Esophagus squamous epithelium (tissue), 5 donors: ENCODE measurements at places on chromosomes 7 and 10. TPM values are rescaled to one million over a fixed set of nuclear protein-coding genes. Genes with fewer than 3 reads are reported as not detected.

INMT gene
- total RNA-seq, result 0.76 TPM

SUN3 gene
- not detected for total RNA-seq

CALD1 gene
- total RNA-seq, result 113 TPM

ACSM6 gene
- not detected for total RNA-seq

HMX3 gene
- not detected for total RNA-seq

DNA sequence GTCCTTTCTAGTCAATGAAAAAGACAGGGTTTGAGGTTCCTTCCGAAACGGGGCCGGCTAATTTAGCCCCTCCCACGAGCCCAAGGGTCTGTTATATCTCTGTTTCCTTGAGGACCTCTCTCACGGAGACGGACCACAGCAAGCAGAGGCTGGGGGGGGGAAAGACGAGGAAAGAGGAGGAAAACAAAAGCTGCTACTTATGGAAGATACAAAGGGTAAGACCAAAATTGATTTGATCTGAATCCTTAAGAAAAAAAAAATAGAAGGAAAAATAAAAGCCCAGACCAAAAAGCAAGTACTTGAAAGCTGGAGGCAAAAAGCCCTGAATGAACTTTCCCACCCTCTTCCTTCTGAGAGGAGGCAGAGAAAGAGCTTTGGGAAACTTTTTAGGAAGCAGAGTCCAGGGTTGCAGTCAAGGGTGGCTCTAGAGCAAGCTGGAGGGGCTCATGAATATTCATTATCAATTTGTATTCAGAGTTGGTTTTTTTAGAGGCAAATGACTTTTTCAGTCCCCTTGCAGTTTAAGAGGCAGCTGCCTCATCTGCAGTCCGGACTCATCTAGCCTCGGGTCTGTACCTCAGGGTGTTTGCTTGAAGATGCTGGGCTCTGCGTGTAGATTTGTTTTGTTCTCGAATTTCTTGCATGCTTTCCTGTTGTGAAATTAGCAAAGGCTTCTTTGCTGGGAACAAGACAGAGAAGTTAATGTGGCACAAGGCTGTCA is at the start of gene ENTPD1:
Gene ENTPD1 (plus strand): TSS at position 123 of the 721 bp plus-strand sequence. CDS start 77 bp downstream, at position 200.
- peak within 1 kb of the TSS; percentile 89 for H3K27ac ChIP-seq
- peak within 1 kb of the TSS; percentile 64 for H3K4me3 ChIP-seq
- no peaks in the 10 kb centered on the region for H3K4me1 ChIP-seq
- DNase-seq, result no peak
- H3K36me3 ChIP-seq, result no peaks in the 10 kb centered on the region
- H3K27me3 ChIP-seq, result no peaks in the 10 kb centered on the region

DNA sequence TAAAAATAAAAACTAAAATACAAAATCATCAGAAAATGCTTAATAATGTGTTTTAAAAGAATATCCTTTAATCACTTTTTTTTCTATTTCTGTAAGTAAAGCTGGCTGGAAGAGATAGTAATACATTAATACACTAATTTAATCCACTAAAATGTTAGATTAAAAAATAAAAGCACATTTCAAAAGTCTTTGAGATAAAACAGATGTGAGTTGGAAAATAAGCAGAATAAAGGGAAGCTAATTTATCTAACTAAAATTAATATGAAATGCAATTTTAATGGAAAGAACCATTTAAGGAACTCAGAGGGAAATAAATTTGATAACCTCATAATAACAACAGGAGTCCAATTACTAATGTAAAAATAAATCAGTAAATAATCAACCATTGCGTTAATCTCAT is 774.8 kb upstream of the MBL2 start:
- H3K27me3 ChIP-seq, result no peaks in the 10 kb centered on the region
- H3K4me1 ChIP-seq, result no peaks in the 10 kb centered on the region
- no peak overlapping the region for H3K4me3 ChIP-seq
- H3K27ac ChIP-seq, result no peak overlapping the region
- H3K36me3 ChIP-seq, result no peaks in the 10 kb centered on the region

- H3K4me3 ChIP-seq, result no peak overlapping the region
These were observed 36.9 kb downstream of the PIK3CG start for GRCh38 chr7:106901828-106902441.

GRCh38 chr7:139125657-139126056 is 16.1 kb upstream of the ZC3HAV1 start:
- H3K27ac ChIP-seq, result no peak overlapping the region
- no peaks in the 10 kb centered on the region for H3K4me1 ChIP-seq
- no peak overlapping the region for H3K4me3 ChIP-seq
- DNase-seq, result no peak
- H3K27me3 ChIP-seq, result peaks cover 13% of the 10 kb centered on the region
- H3K36me3 ChIP-seq, result no peaks in the 10 kb centered on the region

DNA sequence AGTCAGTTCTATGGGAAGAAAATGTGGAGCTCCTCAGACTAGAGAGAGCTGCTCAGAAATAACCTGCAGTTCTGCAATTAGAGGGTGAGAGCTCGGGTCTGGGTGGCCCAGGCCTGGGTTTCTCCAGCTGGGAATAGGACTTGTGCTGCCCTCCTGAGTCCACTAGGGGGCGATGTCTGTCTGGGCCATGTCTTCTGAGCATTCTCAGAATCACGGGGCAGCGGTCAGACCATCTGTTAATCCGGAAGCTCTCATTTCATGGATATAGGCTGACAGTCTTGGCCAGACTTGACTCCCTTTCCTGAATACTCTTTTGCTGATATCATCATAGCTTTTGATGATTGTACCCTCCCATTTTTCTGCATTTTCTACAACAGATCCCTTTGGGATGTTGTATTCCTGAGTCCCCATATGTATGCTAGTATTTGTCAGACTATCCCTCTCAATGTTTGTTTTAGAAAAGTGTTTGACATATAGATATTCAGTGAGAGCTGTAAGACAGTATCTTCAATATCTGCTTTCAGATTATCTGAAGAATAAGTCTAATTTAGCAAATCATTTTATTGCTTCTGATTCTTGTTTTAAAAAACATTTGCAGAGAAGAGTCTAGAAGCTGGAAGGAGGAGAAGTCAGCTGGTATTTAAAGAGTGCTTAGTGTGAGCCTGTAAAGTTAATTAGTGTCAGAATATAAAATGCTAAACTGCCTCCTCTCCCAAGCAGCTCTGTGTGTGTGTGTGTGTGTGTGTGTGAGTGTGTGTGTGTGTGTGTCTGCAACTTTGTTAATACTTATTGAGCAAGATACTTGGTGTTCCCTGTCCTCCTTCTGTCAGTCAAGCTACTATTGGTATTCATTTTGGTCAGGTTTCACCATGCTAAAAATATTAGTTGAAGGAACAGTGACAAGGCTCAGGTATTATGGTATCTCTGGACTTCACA is 38.0 kb downstream of the STARD3NL start:
- H3K27me3 ChIP-seq, result no peaks in the 10 kb centered on the region
- H3K4me3 ChIP-seq, result no peak overlapping the region
- H3K4me1 ChIP-seq, result peaks cover 4% of the 10 kb centered on the region
- DNase-seq, result peak; percentile 8
- H3K27ac ChIP-seq, result no peak overlapping the region
- peaks cover 56% of the 10 kb centered on the region for H3K36me3 ChIP-seq

GRCh38 chr7:154777489-154777888 is 225.4 kb downstream of the PAXIP1 start:
- no peak overlapping the region for H3K27ac ChIP-seq
- no peaks in the 10 kb centered on the region for H3K27me3 ChIP-seq
- H3K36me3 ChIP-seq, result no peaks in the 10 kb centered on the region
- H3K4me3 ChIP-seq, result no peak overlapping the region
- DNase-seq, result no peak

GRCh38 chr10:103598654-103599115 is 105.2 kb downstream of the NEURL1 start:
- H3K27ac ChIP-seq, result no peak overlapping the region
- no peaks in the 10 kb centered on the region for H3K27me3 ChIP-seq
- DNase-seq, result no peak

DNA sequence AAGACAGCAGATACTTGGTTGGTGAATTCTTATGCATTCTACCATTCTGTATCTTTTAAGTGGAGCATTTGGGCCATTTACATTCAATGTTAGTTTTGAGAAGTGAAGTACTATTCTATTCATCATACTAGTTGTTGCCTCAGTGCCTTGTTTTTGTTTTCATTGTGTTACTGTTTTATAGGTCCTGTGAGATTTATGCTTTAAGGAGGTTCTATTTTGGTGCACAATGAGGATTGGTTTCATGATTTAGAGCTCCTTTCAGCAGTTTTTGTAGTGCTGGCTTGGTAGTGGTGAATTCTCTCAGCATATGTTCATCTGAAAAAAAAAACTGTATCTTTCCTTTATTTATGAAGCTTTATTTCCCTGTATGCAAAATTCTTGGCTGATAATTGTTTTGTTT is 23.3 kb upstream of the WNT2 start:
- no peaks in the 10 kb centered on the region for H3K27me3 ChIP-seq
- H3K4me3 ChIP-seq, result no peak overlapping the region
- no peaks in the 10 kb centered on the region for H3K4me1 ChIP-seq

- H3K4me3 ChIP-seq, result no peak overlapping the region
- no peaks in the 10 kb centered on the region for H3K4me1 ChIP-seq
- no peak for DNase-seq
- no peaks in the 10 kb centered on the region for H3K27me3 ChIP-seq
- peak overlapping the region; percentile 26 for H3K27ac ChIP-seq
These were observed 26.1 kb downstream of the MNX1 start for GRCh38 chr7:156984174-156984891.

DNA sequence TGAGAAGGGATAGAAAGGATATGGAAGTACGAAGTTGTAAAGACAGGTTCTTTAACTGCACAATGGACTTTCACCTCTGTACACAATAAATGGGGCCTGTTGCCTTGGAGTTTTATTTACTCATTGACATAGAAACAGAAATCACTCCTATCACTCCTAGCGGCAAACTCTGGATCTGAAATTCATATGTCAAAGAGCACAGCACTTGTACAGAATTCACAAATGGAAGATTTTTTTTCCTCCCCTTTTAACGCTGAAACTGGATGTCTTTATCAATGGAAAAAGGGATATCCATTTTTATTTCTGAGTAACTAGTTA is 18.2 kb downstream of the NT5C3A start:
- no peak for DNase-seq
- no peaks in the 10 kb centered on the region for H3K36me3 ChIP-seq
- H3K27me3 ChIP-seq, result no peaks in the 10 kb centered on the region
- peak overlapping the region; percentile 46 for H3K27ac ChIP-seq

- no peak overlapping the region for H3K4me3 ChIP-seq
- no peaks in the 10 kb centered on the region for H3K27me3 ChIP-seq
These were observed 45.6 kb downstream of the CACNA2D1 start for GRCh38 chr7:82397879-82398524.

DNA sequence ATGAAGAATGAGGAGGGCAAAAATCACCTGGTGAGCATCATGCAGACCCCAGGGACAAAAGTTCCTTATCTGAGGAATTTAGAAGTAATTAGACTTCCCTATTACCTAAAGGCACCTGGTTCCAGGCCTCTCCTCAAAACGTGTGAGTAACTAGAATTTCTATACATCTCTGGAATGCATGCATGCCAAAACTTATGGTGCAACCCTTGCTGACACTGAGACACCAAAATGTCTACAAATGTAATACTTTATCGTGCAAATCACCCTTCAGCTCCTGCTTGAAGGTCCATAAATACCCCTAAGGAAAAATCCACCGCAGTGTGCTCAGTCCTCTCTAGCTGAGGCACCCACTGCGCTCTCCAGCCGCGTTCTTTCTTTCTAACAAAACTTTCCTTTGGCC is 84.2 kb downstream of the PAXIP1 start:
- no peak overlapping the region for H3K27ac ChIP-seq
- no peaks in the 10 kb centered on the region for H3K36me3 ChIP-seq
- no peak for DNase-seq
- H3K27me3 ChIP-seq, result no peaks in the 10 kb centered on the region
- peaks cover 6% of the 10 kb centered on the region for H3K4me1 ChIP-seq

- H3K4me1 ChIP-seq, result no peaks in the 10 kb centered on the region
- peaks cover 29% of the 10 kb centered on the region for H3K36me3 ChIP-seq
- H3K27ac ChIP-seq, result no peak overlapping the region
- DNase-seq, result no peak
- H3K4me3 ChIP-seq, result no peak overlapping the region
- H3K27me3 ChIP-seq, result no peaks in the 10 kb centered on the region
These were observed 6.5 kb upstream of the RABGEF1 start for GRCh38 chr7:66734006-66734405.

DNA sequence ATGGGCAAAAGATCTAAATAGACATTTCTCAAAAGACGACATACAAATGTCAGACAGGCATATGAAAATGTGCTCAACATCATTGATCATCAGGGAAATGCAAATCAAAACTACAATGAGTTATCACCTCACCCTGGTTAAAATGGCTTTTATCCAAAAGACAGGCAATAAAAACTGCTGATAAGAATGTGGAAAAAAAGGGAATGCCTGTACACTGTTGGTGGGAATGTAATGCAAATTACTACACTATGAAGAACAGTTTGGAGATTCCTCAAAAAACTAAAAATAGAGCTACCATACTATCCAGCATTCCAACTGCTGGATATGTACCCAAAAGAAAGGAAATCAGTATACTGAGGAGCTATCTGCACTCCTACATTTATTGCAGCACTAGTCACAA is 18.0 kb downstream of the GSDME start:
- no peaks in the 10 kb centered on the region for H3K36me3 ChIP-seq
- H3K27ac ChIP-seq, result no peak overlapping the region
- DNase-seq, result no peak
- H3K27me3 ChIP-seq, result no peaks in the 10 kb centered on the region

DNA sequence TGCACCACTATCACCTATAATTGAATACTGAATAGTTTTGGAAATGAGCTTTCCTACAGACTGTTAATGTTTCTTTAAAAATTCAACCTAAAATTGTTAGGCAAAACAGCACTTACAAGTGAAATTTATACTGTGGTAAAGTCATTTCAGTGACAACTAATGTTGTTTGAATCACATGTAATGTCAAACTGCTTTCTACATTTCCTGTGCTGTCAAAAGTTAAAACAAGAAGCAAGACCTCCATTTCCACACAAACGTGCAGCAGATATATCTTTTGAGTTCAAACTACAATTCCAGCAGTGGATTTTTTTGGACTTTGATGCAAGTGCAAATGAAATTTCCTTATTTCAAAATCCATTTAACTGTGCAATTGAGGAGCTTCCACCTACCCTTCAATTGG is 199.8 kb downstream of the RNLS start:
- DNase-seq, result no peak
- no peak overlapping the region for H3K27ac ChIP-seq
- H3K4me3 ChIP-seq, result no peak overlapping the region

- no peak overlapping the region for H3K4me3 ChIP-seq
- no peaks in the 10 kb centered on the region for H3K27me3 ChIP-seq
- no peak for DNase-seq
These were observed 673.7 kb downstream of the SUGCT start for GRCh38 chr7:40808378-40808942.

DNA sequence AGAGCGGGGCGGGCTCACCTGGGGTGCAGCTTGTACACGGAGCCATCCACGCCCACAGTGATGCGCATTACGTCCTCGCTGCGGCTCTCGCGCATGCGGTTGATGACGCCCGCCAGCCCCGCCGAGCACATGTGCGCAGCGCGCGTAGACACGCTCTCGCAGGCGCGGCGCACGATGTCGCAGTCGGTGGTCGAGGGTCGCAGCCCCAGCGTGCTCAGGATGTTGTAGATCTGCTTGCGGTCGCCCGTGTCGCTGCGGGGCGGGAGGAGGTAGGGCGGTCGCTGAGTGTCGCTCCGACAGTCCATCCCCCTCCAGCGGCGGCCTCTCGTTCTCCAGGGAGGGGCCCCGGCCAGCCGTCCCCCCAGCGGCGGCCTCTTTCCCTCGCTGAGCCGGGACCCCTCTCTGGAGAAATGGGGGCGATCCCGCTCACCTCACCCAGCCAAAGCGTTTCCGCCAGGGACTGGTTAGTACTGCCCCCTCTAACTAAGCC is 4.4 kb upstream of the MYL7 start:
- H3K4me1 ChIP-seq, result peaks cover 13% of the 10 kb centered on the region
- no peaks in the 10 kb centered on the region for H3K27me3 ChIP-seq
- H3K4me3 ChIP-seq, result peak overlapping the region; percentile 1
- H3K36me3 ChIP-seq, result no peaks in the 10 kb centered on the region
- no peak overlapping the region for H3K27ac ChIP-seq
